ENCODE measurements at places on chromosomes 1 and 21. TPM values are rescaled to one million over a fixed set of nuclear protein-coding genes. Genes with fewer than 3 reads are reported as not detected.

Gene CHIA
- not detected for total RNA-seq

Gene SZT2
- 39.4 TPM for total RNA-seq

Gene FCRL5
- not detected for total RNA-seq

Gene MX2
- total RNA-seq: not detected

Gene CBR3
- 2.1 TPM for total RNA-seq

GRCh38 chr1:154808909-154809262, 61.2 kb downstream of the KCNN3 start:
- DNase-seq: no peak

DNA sequence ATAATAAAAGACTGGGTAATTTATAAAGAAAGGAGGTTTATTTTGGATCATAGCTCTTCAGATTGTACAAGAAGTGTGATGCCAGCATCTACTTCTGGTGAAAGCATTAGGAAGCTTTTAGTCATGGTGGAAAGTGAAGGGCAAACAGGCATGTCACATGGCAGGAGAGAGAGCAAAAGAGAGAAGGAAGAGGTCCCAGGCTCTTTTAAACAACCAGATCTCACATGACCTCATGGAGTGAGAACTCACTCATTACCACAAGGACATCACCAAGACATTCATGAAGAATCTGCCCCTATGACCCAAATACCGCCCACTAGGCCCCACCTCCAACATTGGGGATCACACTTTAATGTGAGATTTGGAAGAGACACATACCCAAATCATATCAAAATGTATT, 10.0 kb downstream of the RPTN start:
- DNase-seq: no peak

DNA sequence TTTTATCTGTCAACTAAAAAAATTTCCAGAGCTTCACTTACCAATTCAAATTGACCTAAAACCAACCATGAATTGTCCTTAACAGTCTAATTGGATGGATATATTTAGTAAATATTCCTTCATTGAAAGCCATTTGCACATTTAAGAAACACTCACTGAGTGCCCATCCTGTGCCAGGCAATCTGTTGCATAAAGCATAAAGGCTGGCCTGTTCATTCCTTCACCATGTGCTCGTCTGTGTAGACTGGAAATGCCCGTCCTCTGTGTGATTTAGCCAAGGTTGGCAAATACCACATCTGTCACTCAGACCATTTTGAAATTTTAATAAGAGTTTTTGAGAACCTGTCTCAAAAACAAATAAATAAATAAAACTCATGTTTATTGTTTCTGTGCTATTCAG, 57.1 kb downstream of the ZNF684 start:
- DNase-seq: no peak

GRCh38 chr1:152519851-152520250, 5.6 kb downstream of the CRCT1 start:
- DNase-seq: no peak

- no peak for DNase-seq
Measured at GRCh38 chr1:81894867-81895266, 94.1 kb downstream of the ADGRL2 start.

- DNase-seq: peak; percentile 58
Measured at GRCh38 chr1:6259491-6260362, 1.2 kb downstream of the GPR153 start.

DNA sequence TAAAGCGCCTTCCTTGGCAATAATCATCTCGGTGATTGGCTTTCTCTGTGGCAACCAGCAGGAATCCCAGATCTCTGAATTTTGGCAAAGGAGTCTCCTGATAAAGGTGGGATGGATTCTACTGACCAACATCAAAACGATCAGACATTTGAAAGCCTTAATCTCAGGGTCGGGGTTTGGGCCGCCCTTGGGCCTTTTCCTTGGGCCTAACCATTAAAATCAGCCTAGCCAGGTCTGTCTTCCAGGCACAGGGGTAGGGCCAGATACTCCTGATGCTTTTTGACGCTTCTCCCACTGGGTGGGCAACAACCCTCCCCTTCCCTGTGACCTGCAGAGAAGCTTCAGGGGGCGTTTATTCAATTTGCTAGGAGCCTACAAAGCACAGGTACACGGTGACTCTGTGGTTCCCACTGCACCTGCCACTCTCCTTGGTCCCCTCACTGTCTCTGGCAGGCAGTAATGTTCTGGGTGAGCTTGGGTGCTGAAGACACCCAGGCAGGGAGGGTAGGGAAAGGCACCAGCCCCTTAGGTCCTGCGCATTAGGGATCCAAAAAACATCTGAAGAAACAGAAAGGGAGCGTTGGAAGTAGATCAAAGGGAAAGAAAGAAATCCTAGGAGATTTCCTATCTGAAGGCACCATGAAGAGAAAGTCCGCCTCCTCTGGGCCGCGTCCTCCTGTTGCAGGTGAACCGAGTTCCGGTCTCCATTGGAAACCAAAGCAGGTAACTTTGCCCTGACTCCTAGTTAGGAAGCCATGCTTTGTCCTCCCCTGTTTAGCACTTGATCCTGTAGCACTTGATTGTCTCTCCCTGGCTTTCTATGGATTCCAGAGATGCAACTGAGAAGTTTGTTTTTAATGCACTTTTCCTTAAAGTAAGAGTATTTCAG, 12.3 kb downstream of the RNU1-2 start:
- no peak for DNase-seq

GRCh38 chr1:93186667-93187066, 6.1 kb downstream of the CCDC18 start:
- no peak for DNase-seq

- DNase-seq: no peak
Measured at GRCh38 chr21:32507342-32507919, 77.9 kb downstream of the TCP10L start.

GRCh38 chr1:7755448-7755847, 15.6 kb upstream of the VAMP3 start:
- DNase-seq: no peak

DNA sequence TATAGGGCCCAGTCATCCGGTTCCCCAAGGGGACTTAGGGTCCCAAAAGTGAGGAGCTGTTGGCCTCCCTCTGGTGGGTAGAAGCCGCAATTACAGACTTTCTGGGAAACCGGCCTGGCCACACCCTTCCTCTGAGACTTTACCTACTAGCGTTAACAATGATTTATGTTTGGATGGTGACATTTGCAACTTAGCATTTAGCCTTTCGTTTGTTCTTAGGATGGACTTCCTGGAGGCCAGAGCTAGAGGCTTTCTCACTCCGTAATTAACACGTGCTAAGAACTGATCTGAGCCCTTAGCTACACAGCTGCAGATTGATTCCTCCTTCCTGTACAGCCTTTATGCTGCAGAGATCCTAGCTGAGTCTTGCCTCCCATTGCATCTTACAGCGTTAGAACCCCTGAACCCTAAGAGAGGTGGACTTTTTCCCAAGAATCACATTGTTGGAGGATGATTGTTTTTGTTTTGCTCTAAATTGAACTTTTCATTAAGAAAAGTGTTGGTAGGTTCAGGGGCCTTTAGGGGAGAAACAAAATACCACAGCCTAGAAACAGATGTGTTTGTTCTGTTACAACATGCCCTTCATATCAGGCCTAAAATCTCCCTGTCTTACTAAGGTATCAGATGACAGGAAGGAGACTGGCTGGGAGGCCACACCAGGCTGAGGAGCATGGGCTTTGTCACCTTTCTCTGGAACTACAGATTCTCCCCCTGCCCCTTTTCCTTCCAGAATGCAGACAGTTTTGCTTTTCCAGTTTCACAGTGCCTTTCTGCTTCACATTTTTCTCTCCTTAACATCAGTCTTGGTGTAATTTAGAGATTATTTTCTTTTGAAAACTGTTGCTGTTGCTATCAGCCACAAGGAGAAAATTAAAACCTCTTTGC, 1.9 kb downstream of the S100A11 start:
- peak; percentile 55 for DNase-seq

DNA sequence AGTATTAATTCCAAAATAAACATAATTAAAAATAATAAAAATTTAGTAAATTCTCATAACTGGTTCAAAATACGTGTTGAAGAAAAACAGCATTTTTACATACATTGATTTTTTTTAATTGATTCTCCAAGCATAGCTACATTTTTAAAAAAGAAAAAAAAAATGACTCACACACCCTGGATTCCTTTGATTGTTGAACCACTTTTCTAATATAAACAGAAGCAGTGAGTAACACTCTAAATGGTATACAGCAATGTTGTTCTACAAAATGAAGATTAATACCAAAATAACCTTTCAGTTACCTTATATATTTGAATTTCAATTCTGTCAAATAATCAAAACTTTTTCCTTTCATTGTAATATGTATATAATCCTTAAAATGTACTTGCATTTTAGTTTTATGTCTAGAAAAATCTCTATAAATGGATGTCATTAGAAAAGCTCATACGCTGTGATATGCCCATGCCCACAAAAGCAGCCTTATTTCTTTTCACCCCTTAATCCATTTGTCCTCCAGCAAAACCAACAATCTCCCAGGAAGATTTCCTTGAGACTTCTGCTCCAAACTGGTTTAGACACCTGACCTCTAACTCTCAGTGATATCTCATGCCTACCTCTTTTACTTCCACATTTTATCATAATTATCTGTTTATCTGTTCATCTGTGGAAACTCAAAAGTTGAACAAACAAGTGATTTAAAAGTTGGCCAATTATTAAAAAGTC, 246.4 kb upstream of the NR5A2 start:
- DNase-seq: no peak

- no peak for DNase-seq
Measured at GRCh38 chr1:178328728-178329127, 168.0 kb downstream of the CLEC20A start.

DNA sequence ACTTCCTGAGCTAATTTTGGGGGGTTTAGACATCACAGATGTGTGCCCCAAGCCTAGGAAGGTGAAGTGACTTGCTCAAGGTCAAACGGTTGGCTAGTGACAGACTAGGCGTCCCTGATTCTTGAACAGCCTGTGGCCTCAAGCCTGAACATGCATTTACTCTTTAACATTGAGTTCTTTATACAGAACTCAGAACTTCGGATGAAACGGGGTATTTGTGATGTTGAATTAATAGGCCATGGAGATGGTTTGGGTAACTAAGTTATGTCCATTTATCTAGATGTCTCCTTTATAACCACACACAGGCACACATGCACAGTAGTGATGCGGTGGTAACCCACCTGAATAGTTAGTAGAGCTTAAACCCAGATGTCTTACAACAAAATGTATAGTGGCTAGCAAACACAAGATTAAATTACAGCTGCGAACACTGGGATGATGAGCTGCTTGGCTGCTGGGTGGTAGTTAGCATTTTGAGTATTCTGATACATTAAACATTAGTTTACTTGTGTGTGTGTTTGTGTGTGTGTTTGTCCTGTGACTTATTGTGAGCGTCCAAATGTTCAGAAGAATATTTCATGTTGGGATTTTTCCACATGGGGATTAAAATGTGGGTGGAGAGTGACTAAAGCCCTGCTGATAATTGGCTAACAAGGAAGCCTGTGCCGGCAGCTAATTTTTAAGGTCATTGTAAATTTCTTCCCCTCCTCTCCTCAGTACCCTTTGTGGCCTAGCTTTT, 2.3 kb downstream of the ATP1A1 start:
- no peak for DNase-seq

DNA sequence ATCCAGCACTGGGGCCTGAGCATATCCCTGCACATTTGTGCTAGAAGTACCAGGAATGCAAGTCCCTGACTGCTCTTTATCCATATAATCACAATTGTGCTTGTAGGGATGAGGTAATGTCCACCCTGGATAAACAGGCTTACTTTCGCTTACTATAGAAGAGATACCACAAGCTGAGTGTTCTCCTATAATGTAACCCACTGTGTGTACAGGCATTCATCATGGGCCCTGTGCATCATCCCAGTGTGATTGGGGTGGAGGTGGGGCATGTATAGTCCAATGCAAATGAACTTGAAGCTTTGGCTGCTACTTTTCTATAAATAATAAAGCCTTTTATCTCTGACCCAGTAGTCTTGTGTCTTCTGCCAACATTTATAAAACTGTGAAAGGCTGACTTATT, 69.3 kb downstream of the MAN1A2 start:
- no peak for DNase-seq

DNA sequence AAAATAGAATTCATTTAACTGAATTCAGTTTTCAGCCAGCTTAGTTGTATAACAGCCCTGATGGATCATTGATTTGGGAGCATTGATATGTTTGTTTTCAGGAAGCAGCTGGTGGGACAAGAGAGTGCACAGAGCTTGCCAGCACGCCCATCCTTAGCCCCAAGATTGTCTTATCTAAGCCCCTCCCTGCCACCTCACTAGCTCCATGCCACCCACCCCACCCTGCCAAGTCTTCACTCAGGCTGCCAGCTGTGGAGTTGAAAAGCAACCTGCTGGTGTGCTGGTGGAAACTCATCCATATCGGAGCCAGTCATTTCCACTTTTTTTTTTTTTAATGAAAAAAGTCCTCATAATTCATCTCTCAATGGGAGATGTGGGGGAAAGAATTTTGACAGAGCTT, 11.8 kb downstream of the KIRREL1 start:
- no peak for DNase-seq

GRCh38 chr21:44761011-44761729, 40.5 kb downstream of the UBE2G2 start:
- DNase-seq: no peak

DNA sequence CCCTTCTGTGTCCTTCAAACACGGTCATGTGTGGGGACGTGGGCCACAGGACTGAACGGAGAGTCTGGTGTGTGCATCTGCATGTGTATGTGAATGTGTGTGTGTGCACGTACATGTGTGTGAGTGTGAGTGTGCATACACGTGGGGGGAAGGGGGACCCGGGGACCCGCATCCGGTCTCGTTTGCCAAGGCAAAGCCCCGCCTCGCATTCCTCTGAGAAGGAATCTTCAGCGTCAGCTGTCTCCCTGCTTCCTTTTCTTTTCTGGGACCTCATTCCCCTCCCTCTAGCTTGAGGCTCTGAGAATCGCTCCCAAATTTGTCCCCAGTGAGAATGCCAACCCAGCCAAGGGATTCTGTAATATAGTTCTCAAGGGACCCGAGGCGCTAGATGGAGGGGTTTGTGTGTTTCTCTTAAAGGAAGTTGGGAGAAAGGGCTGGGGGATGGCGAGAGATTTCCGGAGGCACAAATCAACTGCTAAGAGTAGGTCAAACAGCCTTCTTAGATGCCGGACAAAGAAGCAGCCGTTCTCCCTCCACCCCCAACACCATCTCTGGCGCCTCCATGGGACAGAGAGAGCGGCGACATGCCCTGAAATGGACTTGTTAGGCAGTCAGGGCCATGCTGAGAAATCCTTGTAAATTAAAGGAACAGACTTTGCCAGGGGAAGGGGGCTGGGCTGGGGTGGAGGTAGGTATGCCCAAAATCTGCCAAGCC, 6.6 kb downstream of the IFFO2 start:
- peak; percentile 27 for DNase-seq

DNA sequence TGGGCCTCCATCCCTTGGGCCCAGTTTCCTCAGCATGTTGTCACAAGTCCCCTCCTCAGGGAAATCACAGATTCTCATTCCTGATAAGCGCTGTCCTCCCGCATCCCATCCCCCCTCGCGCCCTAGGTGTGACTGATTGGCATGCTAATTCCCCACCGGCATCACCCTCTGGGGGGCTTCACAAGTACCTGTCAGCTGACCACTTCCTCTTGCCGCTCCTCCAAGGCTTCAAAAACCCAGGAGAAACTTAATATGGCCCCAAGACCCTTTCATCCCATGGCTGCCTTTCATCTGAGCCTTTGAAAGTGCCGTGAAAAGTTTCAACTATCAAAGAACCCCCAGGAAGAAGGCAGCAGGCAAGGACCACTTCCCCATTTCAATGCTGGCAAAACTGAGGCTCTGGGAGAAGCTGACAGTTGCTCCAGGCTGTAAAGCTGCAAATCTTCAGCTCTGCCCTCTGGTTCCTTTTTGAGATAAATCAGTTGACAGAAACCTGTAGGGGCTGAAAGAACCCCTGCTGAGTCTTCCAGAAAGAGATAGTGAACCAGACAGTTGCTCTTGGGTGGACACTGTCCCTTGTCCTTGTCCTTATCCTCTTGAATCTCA, 12.8 kb upstream of the MIXL1 start:
- DNase-seq: no peak
